ENCODE measurements at places on chromosomes 2 and 18.

- no peak for DNase-seq
Measured at GRCh38 chr2:235698491-235698890, 204.6 kb downstream of the AGAP1 start.

DNA sequence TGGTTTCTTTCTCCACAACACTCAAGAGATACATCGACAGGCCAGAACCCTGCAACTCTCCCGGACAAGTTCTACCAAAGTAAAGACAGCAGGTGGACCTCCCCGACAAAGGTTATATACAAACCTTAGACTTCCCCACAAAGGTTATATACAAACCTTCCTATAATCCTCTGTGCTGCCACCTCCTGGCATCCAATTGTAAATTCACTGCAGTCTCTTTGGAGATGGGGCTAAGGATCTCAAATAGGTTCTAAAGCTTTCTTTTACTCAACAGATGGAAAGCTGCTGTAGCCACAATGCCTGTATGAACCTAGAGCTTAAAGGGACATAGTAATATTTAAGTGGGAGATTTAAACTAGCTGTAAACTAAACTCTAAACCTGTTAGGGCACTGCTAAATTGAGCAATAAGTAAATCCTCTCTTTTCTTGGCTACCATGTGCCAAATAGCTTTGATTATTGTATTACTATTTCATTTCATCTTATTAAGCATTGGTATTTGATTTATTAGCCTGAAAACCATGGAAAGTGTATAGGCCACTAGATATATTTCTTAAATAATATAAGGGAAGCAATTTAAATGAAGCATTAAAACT lies 9.8 kb upstream of the MREG start:
- DNase-seq: peak; percentile 55

- no peak for DNase-seq
Measured at GRCh38 chr2:217895070-217895635, 107.6 kb downstream of the TNS1 start.

DNA sequence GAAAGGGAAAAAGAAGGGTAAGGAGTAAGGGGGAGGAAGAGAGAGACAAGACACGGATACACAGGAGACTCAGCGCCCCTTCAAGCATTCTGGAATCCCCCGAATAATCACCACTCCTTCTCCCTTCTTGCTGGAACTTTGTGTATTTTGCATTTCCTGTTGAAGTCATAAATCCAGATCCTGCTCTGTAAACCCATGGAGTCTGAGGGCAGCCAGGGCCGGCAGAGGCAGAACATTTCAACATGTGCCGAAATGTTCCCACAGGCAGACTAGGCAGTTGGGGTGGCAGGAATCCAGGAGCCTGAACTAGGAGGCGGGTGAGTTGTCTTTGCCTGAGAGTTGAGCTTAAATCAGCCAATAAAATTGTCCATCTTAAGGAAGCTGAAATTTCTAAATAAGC lies 193.1 kb downstream of the SH3RF3 start:
- no peak for DNase-seq

DNA sequence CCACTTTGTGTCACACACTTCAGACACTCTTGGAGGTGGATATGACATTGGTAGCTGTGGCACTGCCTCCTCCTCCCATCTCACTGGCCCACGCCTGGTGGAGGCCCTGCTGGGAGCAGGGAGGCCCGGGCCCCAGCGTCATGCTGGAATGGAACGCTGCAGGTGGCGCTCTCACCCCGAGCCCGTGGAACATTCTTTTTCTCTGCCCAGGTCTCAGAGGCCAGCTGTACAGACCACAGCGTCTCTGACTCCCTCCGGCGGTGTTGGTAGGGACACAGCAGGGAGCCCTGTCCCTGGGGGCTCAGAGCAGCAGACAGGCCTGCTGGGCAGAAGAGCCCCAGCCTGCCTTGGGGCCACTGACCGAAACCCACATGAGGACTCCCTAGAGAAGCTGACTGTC lies 218.1 kb downstream of the TWIST2 start:
- no peak for DNase-seq

DNA sequence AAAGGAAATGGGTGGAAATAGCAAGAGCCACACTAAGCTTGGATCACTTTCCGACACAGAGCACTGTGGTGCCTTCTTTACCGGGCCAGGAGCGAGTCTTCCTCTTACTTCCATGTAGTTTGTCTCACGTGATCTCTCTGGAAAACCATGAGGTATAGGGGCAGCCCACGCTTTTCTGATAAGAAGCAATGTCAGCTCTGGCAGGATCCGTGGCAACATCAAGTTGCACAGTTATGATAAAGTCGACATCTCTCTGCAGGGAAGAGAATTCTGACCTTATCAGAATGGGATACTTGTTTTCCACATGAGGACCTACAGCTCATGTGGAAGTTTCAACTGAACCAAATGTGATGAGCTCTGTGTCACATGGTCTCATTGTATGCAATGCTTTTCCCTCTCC lies 29.5 kb downstream of the MSGN1 start:
- no peak for DNase-seq

DNA sequence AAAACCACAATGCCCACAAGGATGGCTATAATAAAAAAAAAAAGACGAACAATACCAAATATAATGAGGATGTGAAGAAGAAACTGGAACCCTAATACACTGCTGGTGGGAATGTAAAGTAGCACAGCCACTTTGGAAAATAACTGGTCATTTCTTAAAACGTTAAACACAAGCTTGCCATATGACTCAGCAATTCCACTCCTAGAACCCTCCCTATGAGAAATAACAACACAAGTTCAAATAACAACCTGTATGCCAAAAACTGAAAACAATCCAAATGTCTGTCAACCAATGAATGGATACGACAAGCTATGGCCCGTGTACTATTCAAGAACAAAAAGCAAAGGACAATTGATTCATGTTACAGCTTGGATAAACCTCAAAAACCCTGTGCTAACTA lies 7.0 kb upstream of the ALPK2 start:
- no peak for DNase-seq

DNA sequence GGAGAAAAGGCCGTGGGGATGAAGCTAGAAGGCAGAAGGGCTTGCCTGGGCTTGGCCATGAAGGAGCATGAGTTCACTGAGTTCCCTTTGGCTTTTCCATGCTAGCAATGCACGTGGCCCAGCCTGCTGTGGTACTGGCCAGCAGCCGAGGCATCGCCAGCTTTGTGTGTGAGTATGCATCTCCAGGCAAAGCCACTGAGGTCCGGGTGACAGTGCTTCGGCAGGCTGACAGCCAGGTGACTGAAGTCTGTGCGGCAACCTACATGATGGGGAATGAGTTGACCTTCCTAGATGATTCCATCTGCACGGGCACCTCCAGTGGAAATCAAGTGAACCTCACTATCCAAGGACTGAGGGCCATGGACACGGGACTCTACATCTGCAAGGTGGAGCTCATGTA lies 2.9 kb downstream of the CTLA4 start:
- no peak for DNase-seq

GRCh38 chr2:157336137-157337010 lies 10.8 kb upstream of the ERMN start:
- peak; percentile 35 for DNase-seq

DNA sequence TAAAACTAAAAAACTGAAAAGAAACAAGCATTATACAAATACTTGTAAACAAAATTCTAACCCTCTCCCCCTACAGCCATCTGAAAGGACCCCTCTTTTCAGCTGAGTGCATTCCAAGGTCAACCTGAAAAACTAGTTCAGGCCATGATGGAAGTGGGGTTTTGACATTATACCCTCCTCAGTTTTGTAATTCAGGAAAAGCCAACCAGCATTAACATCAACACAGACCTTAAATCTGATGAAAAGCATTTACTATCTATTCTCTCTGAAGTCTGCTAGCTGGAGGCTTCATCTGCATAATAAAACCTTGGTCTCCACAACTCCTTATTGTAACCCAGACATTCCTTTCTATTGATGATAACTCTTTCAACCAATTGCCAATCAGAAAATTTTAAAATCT lies 302.2 kb downstream of the CNTNAP5 start:
- no peak for DNase-seq
